CD4-positive, CD25-positive, alpha-beta regulatory T cell (primary cell): ENCODE measurements at places on chromosomes 11 and 22.
A peak's percentile ranks its signal among the peaks of the same experiment; 100 is the strongest.

- no peak for DNase-seq
Observed at GRCh38 chr11:111524056-111524455, 9.5 kb downstream of the HOATZ start.

GRCh38 chr11:119772641-119773415, 43.8 kb upstream of the NECTIN1 start:
- no peak for DNase-seq

GRCh38 chr11:73475549-73476095, 99.4 kb downstream of the RELT start:
- no peak for DNase-seq

- peak; percentile 79 for DNase-seq
Observed at GRCh38 chr11:112280268-112281126, 19.8 kb upstream of the PLET1 start.

GRCh38 chr11:69320756-69321741, 27.1 kb downstream of the MYEOV start:
- no peak for DNase-seq

DNA sequence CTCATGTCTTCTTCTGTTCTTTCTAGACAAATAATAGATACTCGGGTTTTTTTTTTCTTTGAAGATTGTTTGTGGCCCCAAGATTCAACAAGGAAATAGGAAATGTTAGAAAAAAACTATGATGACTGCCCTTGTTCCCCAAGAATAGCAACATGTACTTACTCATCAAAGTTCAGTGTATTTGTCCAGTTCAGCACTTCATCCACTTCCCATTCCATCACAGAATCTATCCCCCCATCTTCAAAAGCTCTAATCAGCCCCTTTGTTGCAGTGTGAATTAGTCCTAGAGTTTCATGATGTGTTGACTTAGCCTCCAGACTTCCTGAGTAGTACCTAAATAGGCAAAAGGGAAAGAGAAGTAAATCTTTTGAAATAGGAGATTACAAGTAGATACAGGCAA, 74.3 kb downstream of the C11orf65 start:
- no peak for DNase-seq
